Aorta (tissue), 5 donors: ENCODE measurements at places on chromosomes 16 and 17. TPM values are rescaled to one million over a fixed set of nuclear protein-coding genes. Genes with fewer than 3 reads are reported as not detected.

DNA sequence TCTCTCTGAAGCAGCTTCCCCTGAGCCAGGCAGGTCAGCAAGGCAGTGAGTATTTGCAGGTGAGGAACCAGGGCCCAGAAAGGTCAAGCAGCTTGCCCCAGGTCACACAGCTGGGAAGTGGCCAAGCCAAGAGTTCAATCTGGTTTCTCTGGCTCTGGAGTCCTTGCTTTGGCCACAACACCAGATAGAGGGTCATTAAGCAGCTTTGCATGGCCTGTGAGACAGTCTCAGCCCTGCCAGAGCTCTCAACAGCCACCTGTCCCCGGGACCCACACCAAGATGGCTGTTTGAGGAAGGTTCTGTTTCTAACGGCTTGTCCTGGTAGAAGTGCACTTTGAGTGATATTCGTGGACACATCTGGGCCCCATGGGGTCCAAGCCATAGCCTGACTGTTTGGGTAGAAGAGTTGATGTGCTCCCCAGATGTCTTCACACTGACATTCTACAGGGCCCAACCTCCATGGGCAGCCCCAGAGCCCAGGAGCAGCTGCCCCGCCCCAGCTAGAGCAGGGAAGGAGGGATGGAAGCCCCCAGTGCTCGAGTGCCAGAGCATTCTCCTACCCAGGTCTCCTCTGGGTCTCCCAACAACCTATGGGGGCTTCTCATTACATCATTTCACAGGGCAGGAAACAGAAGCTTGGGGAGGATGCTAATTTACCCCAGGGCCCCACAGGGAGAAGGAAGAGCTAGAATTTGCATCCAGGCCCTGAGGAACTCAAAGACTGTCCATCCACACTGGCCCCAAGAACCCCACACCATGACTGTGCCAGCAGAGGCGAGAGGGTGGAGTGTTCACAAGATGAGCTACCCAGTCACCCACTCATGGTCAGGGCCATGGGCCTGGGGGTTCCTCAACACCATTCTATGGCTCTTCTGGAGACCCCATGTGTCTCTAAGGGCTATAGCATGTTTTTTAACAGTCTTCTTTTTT, 107.3 kb upstream of the CDH5 start:
- no peak for DNase-seq

MAF gene
- 12.6 TPM for polyA plus RNA-seq

DNA sequence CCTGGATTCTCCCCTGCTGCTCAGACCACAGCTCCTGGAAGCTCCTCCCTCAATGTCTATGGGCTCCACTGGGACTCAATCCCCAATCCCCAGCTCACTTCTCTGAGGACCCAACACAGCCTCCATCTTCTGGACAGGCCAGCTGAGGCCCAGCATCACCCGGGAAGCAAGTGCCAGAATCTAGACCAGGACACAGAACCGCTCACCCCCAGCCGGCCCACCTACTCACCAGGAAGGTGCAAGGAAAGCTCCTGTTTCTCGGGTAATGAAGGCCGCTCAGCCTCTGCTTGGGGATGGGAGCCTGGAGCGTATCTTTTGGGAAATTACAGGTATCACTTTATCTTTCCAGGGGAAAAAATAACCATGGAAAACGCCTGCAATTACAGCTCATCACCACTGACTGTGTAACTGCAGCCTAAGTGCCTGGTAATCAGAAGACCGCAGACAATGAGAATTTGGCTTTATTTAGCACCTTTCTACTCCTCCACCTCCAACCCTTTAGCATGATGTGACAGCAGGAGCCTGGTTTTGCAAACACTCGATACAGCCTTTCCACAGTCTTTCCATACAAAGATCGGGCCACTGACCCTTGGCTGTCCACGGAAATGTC, 49.6 kb upstream of the RPL38 start:
- no peak for DNase-seq

FOXF1 gene
- polyA plus RNA-seq, result 0.10 TPM

DNA sequence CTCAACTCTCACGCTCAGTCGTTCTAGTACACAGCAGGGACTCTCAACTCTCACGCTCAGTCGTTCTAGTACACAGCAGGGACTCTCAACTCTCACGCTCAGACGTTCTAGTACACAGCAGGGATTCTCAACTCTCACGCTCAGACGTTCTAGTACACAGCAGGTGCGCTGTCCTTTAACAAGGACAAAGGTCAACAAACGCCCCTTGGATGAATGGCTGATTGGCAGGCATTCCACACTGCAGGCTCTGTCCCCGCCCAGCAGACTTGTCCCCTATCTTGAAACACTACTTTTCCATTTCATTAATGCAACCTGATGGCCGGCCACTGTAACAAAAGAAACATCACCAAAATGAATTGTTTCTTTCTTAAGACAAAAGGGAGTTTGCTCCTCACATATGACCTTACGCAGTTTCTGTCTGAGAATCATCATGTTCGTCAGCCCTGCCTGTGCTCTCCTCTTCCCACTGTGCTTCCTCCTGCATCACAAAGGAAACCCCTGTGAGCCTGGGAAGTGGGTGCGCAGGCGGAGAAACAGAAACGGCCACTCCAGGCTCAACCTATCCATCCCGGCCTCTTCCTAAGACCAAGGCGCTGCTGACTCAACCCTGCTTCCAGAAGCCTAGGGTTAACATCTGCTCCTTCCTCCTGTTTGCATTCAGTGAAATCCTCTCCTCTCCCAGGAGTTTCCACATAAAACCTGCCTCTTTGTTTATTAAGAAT, 59.8 kb downstream of the ANKRD11 start:
- no peak for DNase-seq

DNA sequence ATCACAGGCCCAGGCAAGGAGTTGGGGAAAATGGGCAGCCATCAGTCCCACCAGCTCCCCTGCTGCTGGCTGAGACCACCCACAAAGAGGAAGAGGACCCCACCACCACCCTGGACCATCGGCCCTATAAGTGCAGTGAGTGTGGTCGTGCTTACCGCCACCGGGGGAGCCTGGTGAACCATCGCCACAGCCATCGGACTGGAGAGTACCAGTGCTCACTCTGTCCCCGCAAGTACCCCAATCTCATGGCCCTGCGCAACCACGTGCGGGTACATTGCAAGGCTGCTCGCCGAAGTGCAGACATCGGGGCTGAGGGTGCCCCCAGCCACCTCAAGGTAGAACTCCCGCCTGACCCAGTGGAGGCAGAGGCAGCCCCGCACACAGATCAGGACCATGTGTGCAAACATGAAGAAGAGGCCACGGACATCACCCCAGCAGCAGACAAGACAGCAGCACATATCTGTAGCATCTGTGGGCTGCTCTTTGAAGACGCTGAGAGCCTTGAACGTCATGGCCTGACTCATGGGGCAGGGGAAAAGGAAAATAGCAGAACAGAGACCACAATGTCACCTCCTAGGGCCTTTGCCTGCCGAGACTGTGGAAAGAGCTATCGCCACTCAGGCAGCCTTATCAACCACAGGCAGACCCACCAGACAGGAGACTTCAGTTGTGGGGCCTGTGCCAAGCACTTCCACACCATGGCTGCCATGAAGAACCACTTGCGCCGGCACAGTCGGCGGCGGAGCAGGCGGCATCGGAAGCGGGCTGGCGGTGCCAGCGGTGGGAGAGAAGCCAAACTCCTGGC, 3.6 kb downstream of the ZNF646 start:
- no peak for DNase-seq
